ENCODE measurements at places on chromosomes 13 and 19.

GRCh38 chr13:96903085-96903484, 91.2 kb downstream of the OXGR1 start:
- H3K4me3 ChIP-seq = no peak overlapping the region
- H3K27me3 ChIP-seq = no peaks in the 10 kb centered on the region
- no peak for DNase-seq
- no peaks in the 10 kb centered on the region for H3K4me1 ChIP-seq
- no peak overlapping the region for H3K27ac ChIP-seq

GRCh38 chr19:29393915-29394460, 131.8 kb upstream of the VSTM2B start:
- H3K27ac ChIP-seq = no peak overlapping the region
- H3K27me3 ChIP-seq = peaks cover 12% of the 10 kb centered on the region
- no peak overlapping the region for H3K4me3 ChIP-seq

GRCh38 chr13:104571161-104571892, 1505.1 kb upstream of the SLC10A2 start:
- peaks cover 8% of the 10 kb centered on the region for H3K27me3 ChIP-seq
- no peak for DNase-seq
- H3K4me1 ChIP-seq = no peaks in the 10 kb centered on the region
- no peak overlapping the region for H3K27ac ChIP-seq
- H3K36me3 ChIP-seq = no peaks in the 10 kb centered on the region

GRCh38 chr19:48190288-48190884, 19.9 kb downstream of the ZSWIM9 start:
- no peaks in the 10 kb centered on the region for H3K27me3 ChIP-seq
- H3K36me3 ChIP-seq = peaks cover 23% of the 10 kb centered on the region
- H3K4me3 ChIP-seq = no peak overlapping the region
- no peak overlapping the region for H3K27ac ChIP-seq
- DNase-seq = peak; percentile 69
- peaks cover 7% of the 10 kb centered on the region for H3K4me1 ChIP-seq

- H3K4me3 ChIP-seq = no peak overlapping the region
- H3K4me1 ChIP-seq = peaks cover 7% of the 10 kb centered on the region
- no peak for DNase-seq
- peaks cover 32% of the 10 kb centered on the region for H3K27me3 ChIP-seq
- H3K27ac ChIP-seq = peak overlapping the region; percentile 28
- peaks cover 5% of the 10 kb centered on the region for H3K36me3 ChIP-seq
Measured at GRCh38 chr13:42875475-42876269, 94.3 kb downstream of the FAM216B start.

DNA sequence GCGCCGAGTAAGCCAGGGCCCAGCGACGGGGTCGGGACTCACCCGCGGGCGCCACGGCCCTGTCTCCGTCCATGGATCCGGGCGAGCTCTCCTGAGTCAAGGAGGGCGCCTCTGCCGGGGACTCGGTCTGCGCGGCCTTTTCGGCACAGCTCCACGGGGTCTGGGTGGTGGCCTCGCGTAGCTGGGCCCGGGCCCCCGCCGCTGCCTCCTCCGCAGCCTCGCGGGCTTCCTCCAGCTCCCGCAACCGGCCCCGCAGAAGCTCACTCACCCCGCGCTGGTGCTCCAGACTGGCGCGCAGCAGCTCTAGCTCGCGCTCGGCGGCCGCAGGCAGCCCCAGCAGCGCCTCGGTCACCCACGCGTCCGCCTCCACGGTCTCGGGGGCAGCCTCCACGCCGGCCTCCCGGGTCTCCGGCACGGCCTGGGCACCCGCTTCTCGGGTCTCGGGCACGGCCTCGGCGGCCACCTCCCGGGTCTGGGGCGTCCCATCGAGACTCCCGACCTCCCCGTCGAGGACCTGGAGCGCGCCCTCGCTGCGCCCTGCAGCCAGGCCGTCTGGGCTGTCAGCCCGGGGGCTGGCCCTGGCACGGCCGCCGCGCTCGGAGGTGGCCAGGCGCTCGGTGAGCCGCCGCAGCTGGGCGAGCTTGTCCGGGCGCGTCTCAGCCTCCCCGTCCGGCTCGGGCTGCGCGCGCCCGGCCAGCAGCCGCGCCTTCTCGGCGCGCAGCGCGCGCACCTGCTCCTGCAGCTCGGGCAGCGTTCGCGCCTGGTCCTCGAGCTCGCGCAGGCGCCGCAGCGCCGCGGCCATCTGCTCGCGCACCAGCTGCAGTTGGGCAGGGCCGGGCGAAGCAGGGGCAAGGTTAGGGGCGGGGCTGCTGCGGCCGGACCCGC, 8.4 kb downstream of the KANK3 start:
- no peaks in the 10 kb centered on the region for H3K36me3 ChIP-seq
- no peak overlapping the region for H3K4me3 ChIP-seq
- H3K27me3 ChIP-seq = peaks cover 45% of the 10 kb centered on the region

DNA sequence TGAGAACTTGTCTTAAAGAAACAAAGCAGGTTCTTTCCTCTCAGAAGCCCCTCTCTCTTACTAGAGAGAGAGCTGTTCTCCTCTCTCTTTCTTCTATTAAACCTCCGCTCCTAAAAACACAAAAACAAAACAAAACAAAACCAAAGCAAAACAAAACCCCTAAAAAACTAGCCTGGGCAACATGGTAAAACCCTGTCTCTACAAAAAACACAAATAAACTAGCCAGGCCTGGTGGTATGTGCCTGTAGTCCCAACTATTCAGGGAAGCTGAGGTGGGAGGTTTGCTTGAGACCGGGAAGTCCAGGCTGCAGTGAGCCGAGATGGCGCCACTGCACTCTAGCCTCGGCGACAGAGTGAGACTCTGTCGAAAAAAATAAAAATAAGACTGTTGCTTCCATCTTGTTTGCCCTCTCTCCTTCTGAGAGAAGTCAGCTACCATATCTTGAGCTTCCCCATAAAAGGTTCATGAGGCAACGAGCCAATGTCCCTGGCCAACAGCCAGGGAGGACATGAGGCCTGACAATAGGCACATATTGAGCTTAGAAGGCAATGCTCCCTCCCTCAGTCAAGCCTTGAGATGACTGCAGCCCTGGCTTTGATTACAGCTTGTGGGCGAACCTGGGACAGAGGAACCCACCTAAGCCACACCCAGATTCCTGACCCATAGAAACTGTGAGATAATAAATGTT, 17.5 kb upstream of the FLT3 start:
- peaks cover 5% of the 10 kb centered on the region for H3K4me1 ChIP-seq
- DNase-seq = no peak
- peaks cover 10% of the 10 kb centered on the region for H3K27me3 ChIP-seq

- H3K27ac ChIP-seq = no peak overlapping the region
- H3K36me3 ChIP-seq = no peaks in the 10 kb centered on the region
- H3K27me3 ChIP-seq = no peaks in the 10 kb centered on the region
- DNase-seq = no peak
- H3K4me3 ChIP-seq = no peak overlapping the region
- H3K4me1 ChIP-seq = no peaks in the 10 kb centered on the region
Measured at GRCh38 chr13:80082396-80083080, 258.4 kb downstream of the SPRY2 start.
